ENCODE measurements at places on chromosomes 11 and 22.

- no peak for DNase-seq
Measured at GRCh38 chr22:42202048-42202447, 68.4 kb downstream of the TCF20 start.

DNA sequence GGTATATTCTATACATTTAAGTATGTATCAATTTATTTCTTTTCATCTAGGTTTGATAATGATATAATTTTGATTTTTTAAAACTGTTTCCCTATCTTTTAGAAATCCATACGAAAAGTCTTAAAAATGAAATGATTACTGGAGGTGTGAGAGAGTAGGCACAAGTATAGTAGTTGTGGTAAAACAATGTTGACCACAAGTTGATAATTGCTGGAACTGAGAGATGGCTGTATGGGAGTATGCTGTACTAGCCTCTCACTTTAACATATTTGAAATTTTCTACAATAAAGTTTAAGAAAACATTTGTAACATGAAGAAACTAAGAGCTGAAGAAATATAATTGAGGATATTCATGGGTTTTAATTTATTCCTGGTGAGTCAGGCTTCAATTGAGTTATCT, 30.0 kb downstream of the FSHB start:
- DNase-seq: no peak

- no peak for DNase-seq
Measured at GRCh38 chr11:111414267-111414931, 35.3 kb upstream of the POU2AF1 start.

DNA sequence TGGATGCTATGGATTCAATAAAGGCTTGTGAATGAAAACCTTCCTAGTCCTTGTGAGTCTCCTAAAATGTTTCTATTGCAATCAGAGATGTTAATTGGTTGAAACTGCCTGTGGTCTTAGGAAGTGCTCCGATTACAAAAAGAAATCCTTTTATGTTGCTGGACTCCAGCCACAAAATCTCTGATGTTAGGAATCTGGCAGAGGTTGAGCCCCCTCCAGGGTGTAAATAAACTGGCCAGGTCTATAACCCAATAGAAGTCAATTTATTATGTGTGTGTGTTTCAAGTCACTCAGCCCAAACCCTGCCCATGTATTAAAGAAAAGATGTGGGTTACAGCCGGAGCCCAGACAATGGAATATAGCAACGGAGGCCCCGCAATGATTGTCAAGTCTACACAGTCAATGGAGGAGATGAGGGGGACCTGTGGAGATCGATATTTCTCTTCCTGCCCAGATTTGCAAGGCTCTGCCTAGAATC, 218.1 kb upstream of the SORL1-AS1 start:
- DNase-seq: no peak

GRCh38 chr11:7592711-7593110, 78.9 kb downstream of the PPFIBP2 start:
- no peak for DNase-seq

GRCh38 chr11:96306600-96306932, 36.4 kb downstream of the MAML2 start:
- DNase-seq: no peak

- no peak for DNase-seq
Measured at GRCh38 chr11:63556404-63557013, 6.7 kb downstream of the PLAAT2 start.

GRCh38 chr11:35419184-35419829, at the start of gene SLC1A2:
Gene SLC1A2 (minus strand): TSS chr11:35419558. CDS start chr11:35418966, 592 bp downstream.
- DNase-seq: no peak

DNA sequence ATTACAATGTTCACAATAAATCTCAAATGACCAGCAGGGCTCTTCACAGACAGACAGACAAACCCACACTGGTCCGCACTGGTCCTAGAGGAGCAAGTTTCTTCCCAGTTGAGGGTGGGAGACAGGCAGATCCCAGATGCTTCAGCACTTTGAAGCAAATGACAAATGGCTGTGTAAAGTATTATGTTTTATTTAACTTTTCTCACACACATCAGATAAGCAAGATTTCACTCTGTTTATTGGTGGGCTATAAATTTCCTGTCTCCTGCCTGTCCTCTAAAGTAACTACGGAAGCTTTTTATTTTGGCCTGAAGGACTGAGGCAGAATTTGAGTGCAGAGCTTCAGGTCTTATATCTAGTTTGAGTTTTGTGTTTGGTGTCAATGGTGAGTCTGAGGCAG, 174.7 kb upstream of the MTNR1B start:
- no peak for DNase-seq

GRCh38 chr22:47042861-47043496, 280.5 kb downstream of the TBC1D22A start:
- no peak for DNase-seq

DNA sequence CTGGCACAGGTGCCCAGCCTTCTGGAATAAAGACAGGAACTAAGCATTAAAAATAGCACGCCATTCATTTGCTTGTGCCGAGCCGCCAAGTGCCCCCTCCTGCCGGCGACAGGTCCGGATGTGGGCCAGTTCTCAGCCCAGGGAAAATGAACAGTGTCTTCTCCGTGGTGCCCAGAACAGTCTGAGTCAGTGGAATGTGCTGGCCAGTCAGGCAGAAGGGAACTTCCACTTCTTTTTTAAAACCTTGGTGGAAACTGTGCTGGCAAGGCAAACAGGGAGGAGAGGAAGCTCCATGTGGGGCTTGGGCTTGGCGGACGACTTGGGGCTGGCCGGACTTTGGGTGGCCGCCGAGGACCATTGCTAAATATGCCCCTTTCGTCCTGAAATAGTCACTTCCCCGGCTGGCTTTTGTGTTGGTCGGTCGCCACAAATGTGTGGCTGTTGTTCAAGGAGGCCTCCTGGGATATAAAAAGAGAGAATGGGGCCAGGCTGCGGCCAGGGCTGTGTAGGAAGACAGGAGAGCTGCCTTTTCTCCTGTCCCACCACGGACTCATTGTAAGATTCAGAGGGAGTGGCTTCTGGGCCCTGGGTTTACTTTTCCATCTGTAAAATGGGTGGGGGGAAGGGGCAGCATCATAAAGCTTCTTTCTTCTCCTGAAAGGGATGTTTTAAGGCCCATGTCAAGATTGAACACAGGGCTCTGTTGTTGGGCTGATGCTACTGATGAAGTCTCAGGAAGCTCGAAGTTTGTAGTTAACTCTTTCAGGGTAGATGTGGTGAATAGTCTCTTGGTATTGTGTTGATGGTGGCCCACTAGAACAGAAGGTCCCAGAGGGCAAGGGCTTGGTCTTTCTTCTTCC, 101.0 kb downstream of the PTPRJ start:
- no peak for DNase-seq

GRCh38 chr11:34260072-34260575, 97.7 kb downstream of the ABTB2 start:
- no peak for DNase-seq

GRCh38 chr11:10314199-10315072, 9.6 kb downstream of the ADM start:
- DNase-seq: no peak

- DNase-seq: no peak
Measured at GRCh38 chr22:37716708-37717107, 19.9 kb downstream of the TRIOBP start.

DNA sequence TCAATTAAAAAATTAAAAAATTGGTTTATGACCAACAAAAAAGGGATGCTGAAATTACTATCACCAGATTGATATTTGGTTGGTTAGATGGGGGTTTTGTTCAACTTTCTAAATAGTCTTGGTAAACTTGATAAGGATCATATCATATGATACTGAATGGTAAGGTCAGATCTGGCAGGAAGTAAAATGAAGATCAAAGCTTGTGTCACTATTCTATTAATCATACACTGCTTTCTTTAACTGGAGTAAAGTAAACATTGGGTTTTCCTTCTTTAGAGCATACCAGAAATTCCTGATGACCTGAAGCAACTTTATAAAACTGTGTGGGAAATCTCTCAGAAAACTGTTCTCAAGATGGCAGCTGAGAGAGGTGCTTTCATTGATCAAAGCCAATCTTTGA, 40.2 kb downstream of the RRM1 start:
- no peak for DNase-seq

- no peak for DNase-seq
Measured at GRCh38 chr11:92199991-92200390, 24.6 kb upstream of the FAT3 start.

GRCh38 chr11:22467741-22468140, 129.6 kb downstream of the SLC17A6 start:
- no peak for DNase-seq

DNA sequence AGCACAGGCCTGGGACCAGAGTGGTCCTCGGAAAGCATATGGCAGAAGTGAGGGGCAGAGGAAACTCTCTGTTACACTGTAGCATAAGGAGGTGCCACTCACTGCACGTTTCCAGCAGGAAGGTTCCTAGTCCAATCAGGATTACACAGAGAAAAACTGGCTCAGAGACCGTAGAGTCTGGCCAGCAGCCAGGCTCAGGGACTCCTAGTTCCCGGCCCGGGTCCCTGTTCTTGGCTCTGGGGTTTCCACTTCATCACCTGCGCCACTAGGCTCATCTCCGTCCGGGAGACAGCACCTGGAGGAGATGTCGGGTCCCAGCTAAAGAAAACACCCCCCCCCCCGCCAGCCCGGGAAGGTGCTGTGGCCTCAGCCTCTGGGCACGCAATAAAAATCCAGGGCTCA, 1.1 kb downstream of the TTLL12 start:
- DNase-seq: no peak

- peak; percentile 87 for DNase-seq
Measured at GRCh38 chr11:57460022-57460757, at the start of gene RTN4RL2. Gene RTN4RL2 (plus strand): TSS chr11:57460528. CDS start chr11:57460866, 338 bp downstream.

DNA sequence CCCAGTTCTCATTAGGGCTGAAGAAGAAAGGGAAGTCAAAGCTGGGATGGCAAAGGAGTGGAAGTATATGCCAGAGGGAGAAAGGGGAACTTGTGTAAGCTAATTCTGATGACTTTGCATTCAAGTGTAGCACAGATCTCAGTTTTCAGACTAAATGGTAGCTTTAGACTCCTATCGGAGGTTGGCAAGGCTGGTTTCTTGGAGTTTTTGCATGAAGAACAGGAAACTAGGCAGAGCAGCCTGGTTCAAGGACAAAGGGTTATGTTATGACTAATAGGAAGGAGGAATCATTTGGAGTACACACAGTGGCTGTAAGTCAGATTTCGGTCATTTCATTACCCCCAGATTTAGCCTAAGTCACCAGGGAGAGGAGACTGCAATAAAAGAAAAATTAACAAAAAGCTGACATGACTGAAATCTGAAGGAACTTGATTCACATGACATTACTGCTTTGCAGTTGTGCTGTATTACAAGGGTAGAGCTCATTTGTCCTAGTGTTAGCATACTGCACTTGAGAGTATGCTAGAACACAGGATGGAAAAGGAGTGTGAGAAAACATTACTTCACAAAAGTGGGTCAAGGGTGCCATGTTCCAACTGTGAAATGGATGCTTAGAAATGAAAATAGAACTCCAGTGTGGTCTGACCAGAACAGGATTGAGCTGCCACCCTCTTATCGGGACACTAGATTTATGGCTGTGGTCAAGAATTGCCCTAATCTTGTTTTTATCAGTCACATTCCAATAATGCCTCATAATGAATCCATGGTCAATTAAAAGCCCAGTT, 23.6 kb downstream of the ADM start:
- DNase-seq: no peak

DNA sequence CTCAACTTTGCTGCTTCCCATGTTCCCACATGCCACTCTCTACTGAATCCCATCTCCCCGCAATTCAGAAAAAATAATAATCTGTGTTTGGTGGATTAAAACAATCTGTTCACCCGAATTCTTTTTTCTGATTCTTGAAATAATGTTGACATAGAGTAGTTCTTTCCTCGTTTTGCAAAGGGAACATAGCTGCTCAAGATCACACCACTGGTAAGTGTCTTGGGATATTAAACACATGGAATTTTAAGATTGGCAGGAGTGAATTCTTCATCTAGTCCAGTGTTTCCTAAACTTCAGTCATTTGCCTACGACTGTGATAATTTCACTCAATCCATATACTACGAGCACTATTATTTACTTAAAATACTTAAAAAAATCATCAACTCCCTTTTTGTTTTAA, 6.0 kb downstream of the ELF5 start:
- DNase-seq: no peak

DNA sequence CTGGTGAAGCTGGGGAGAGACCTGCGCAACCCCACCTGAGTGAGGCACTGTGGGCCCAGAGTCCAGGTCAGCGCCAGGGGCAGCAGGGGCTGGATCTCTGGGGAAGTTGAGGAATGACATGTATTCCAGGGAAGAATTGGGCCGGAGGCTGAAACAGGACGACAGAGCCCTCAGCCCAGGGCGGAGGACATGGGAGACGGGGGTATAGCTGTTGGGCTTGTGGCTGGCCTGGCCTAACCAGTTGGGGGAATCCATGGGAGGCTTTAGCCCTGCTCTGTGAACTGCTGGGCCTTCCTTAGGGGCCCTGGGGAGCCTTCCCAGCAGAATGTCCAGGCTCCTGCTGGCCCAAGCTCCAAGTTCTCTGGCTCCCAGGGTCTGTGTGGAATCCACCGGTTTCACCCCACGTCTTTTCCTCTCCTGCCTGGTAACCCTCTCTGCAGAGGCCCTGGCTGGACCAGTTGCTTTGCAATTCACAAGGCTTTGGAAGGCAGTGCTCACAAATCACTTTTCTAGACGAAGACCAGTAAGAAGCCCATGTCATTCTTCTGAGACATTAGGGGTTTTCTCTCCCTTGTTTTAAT, 50.4 kb upstream of the KCNQ1OT1 start:
- DNase-seq: no peak

GRCh38 chr11:64611176-64611575, 20.2 kb downstream of the SLC22A12 start:
- DNase-seq: no peak

- no peak for DNase-seq
Measured at GRCh38 chr22:19559324-19559811, 35.2 kb upstream of the CLDN5 start.

DNA sequence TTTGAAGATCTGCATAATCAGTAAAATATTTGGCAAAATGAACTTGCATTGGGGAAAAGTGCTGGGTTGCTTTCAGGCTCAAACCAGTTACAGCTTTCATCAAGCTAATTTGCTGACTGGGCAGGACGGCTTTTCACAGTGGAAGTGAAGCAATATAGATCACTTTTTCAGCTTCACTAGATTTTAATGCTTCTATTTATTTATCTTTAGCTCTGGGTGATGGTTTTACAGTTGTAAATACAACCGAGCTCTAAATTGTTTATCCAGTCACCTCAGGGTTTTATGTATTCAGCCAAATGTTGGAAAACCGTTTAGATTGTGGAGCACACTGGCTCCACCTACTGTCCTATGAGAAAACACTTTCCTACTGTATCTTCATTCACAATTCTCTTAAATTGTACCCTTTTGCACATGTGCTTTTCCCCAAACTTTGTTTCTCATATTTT, 58.2 kb downstream of the ACER3 start:
- DNase-seq: no peak

All from D721Med (cell line).